G401 (cell line): ENCODE measurements at places on chromosomes 4 and X. TPM values are rescaled to one million over a fixed set of nuclear protein-coding genes. Genes with fewer than 3 reads are reported as not detected.

Gene RAB39B
- total RNA-seq, result 0.68 and 1.6 TPM in 2 replicates

Gene DCK
- 22.2 and 26.8 TPM in 2 replicates for total RNA-seq

Gene ALB
- total RNA-seq, result not detected in 2 replicates

Gene TCEAL6
- not detected in 2 replicates for total RNA-seq

Gene GATB
- total RNA-seq, result 73.6 and 79.6 TPM in 2 replicates

Gene DRD5
- not detected in 2 replicates for total RNA-seq

GRCh38 chrX:6169407-6169806 is 59.3 kb downstream of the NLGN4X start:
- DNase-seq, result no peak

DNA sequence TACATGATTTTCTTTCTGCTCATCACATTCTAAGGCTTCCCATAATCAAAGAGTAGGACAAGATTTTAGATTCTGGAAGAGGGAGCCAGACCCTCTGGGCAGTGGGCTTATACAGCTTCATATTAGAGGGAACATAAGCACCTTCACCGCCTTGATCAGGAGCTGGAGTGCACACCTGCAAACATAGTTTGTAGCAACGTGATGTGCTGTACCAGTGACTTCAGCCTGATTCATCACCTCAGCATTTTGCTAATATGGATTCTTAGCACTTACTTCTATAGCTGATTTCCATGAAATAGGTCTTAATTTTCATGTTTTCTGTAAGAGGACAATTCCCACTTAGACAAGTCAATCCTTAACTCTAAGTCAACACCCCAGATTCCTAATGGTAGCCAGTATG is 36.7 kb downstream of the PCDH18 start:
- DNase-seq, result no peak

- DNase-seq, result no peak
Measured at GRCh38 chr4:150717952-150718351, 136.0 kb downstream of the MAB21L2 start.

DNA sequence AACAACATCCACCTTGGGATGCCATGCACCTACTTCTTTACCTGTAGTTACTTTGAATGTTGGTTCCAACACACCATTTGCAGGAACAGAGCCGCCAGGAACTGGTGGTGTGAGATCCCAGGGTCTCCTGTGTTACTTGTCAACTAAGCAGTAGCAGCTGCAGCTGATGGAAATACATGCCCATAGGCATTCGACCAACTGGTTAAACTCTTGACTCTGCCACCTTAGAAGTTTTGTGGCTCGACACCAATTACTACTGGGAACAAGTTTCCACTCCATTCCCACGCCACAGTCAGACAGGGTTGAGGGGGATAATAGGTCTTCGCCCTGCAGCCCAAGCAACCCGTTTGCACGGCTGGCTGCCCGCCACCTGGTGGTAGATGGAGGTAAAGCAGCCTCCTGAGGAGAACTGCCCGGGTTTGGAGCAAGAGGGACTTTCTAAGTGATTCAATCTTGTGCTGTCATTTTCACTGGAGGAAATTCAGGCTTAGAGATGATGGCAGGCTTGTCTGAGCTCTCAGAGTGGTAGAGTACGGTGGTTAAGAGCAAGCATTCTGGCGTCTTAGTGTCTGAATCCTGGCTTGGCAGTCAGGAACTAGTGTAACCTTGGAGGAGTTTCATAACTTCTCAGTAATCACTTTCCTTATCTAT is 119.1 kb upstream of the TRIM2 start:
- peak; percentile 70 for DNase-seq

GRCh38 chr4:101458914-101459313 is 111.6 kb upstream of the PPP3CA start:
- DNase-seq, result no peak

- DNase-seq, result no peak
Measured at GRCh38 chr4:123956204-123956603, 559.6 kb downstream of the SPRY1 start.

DNA sequence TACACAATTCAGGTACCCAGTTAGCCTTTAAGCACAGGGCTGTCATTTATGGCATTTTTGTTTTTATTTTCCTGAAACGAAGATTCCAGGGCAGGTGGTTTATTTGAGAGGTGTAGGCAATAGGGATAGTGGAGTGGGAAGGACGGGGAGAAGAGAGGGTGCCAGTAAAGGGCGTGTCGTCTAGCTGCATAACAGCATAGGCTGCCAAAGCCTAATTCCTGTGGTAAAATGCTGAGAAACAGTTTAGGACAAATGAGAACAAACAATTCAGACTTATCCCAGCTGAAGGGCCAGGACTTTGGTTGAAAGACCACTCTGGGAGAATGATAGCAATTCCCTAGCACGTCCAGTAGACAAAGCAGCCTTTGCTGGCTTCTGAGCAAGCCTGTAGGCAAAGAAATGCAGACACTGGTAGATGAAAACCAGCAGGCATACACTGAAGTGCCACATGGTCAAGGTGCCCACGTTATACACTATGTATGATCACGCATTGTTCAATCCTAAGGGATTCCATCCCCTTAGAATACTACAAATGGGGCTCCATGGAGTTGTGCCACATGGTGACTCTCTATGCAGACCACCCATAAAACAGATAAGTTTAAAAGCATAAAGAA is 70.6 kb downstream of the PKD2 start:
- DNase-seq, result no peak

- no peak for DNase-seq
Measured at GRCh38 chrX:21158678-21159077, 215.5 kb upstream of the CNKSR2 start.

GRCh38 chrX:129359269-129359668 is 164.0 kb downstream of the SMARCA1 start:
- DNase-seq, result no peak

DNA sequence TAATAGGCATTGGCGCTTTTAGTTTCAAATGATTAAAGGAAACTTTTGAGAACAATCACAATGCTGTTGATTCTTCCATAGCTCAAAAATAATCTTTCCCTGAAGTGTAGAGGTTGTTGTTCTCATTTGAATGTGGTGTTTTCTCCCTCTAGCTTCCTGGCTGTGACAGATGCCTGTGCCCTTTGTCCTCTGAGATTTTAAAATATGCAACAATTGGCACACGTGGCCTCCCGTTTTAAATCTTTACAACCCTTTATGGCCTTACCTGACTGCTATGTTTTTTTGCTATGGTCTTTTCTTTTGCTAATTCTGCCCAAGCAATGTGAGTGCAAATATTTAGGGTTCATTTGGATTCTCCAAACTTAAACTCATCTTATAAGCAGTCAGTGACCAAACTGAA is 22.9 kb upstream of the CASK start:
- DNase-seq, result no peak

GRCh38 chr4:142314247-142314646 is 531.9 kb downstream of the INPP4B start:
- DNase-seq, result no peak

DNA sequence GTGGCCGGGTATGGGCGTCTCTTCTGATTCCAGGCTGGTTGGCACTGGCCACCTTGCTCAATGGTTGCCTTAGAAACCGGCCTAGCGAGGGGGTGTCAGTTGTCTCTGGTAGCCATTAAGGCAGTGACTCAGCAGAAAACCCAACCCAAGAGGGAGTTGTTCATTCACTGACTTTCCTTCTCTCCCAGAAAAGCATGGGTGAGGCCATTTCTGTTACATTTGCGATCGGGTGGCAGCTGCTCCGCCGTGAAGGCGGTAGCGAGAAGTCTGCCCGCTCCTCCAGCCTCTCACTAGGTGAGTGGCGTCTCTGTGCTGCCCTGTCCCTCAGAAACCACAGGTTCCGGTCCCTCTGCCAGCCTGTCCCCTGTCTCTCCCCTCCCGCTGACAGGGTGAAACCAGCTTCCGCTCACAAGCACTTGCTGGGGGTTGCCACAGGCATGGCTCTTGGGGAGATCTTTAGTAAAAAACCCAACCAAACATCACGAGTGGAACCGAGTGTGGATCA is 17.4 kb downstream of the IRAK1 start:
- DNase-seq, result no peak

DNA sequence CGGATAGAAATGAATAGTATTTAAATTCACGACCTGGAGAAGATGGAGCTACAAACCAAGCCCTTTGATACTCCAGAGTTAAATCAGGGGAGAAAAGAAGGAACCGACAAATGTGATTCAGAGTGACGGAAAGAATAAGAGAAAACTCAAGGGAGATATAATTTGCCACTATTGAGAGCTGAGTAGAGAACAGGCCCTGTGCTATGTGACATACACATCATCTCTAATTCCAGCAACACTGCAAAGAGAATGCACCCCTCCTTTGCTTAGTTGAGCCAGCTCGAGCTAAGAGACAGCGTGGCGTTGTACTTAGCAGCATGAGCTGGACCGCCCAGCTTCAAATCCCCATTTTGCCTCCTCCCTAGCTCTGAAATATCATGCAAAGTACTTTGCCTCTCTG is 266.4 kb upstream of the TENM3 start:
- DNase-seq, result no peak

DNA sequence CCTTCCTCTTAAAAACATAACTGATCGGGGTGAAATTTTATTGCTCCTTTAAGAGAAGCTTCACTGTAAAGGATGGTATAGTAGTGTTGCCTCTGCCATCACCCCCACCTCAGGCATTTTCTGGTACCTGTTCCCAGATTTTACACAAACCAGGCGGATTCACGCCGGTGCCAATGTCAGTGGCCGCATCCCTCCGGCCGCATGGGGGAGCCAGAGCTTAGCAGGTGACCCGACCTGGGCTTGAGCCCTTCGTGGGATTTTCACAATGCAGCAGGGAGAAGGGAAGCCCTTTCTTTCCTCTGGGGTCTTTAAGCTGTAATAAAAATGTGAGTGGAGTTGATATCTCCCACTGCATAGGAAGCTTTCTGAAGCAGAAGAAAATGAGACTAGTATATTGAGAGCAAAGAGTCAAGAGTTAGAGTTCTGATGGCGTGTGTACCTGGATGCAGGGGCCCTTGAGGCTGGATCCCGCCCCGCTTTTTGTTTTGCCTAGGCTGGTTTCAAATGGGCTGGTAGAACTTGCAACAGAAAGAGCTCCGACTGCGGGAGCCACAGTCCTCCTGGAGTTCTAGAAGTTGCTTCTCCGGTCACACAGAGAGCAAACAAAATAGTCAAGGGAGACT is 59.4 kb downstream of the POLR2B start:
- peak; percentile 10 for DNase-seq

- DNase-seq, result no peak
Measured at GRCh38 chrX:48153769-48154168, 23.3 kb downstream of the SPACA5B start.

DNA sequence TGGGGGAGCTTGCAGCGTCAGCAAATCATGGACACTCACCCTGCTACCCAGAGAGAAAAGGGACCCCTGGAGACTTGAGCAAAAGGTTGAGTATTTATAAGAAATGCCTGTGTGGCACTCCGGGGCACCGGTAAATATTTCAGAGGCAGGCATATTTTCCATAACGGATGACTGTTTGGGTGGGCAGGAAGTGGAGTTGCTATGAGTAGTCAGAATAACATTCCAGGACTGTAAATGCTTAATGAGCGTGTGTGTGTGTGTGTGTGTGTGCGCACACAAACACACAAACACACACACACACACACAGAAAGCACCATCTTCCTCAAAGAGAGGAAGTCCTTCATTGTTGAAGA is 74.6 kb downstream of the MXRA5 start:
- no peak for DNase-seq

DNA sequence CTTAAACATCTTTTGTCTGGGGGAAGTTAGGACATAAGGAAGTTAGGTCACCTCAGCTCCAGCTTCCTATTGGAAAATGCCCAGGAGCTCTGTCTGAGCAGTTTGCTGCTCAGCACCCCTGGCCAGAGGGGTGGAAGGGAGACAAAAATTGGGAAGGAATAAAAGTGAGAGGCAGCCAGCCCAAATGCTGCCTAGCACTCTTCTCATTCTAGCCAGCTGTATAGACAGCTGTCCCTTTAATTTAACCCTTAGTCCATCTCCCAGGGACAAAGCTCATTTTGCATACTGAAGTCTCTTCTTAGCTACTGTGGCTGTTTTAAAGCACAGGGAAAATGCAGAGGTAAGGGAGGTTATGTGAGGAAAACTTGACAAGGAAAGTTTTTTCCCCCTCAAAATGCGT is 89.5 kb upstream of the CITED1 start:
- DNase-seq, result no peak
